ENCODE measurements at places on chromosomes 3 and 15. TPM values are rescaled to one million over a fixed set of nuclear protein-coding genes. Genes with fewer than 3 reads are reported as not detected.

DNA sequence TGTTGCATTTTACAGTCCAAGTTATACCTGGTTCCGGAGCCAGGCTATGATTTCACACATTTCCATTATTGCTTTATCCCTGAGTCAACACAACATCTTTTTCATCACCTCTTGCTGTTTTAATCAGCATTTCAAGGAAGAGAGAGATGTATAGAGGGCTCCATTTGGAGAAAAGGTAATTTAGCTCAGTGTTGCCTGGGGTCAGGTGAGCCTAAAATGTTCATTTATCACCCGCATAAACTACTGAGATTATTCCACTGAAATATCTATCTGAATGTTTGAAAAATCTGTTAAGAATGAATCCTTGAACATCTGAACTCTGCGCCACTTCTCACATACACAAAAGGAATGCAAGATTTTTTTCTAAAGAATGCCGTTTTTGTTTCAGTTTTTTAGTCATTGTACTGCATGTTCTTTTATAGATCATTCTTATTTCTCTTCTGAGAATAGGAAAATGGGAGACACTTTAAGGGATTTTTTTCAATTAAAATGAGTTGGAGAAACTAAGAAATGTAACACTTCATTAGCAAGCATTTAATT lies 51.5 kb upstream of the AGTR1 start:
- DNase-seq, result no peak

- DNase-seq, result no peak
Observed at GRCh38 chr15:90349072-90349471, 3.0 kb upstream of the ZNF774 start.

DNA sequence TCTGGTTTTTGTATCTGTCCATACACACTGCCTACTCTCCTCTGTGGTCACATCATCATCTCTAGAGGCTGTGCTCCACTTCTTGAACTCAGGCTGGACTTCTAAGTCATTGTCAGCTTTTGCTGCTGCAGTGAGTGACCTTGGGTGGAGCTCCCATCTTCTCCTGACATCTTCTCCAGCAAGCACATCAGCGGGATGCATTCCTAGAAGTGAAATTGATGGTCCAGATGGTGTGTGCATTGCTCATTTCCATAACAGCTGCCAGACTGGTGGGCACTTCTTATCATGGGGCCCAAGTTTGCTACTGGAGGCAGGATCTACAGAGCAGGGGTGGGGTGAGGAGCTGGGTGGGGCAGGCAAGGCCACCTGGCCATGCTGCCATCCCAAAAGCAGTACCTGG lies 109.9 kb downstream of the DNAJB8 start:
- DNase-seq, result no peak

GRCh38 chr3:27503526-27503925 lies 19.3 kb upstream of the SLC4A7 start:
- no peak for DNase-seq

- DNase-seq, result no peak
Observed at GRCh38 chr3:28903171-28903601, 377.7 kb upstream of the RBMS3 start.

DNA sequence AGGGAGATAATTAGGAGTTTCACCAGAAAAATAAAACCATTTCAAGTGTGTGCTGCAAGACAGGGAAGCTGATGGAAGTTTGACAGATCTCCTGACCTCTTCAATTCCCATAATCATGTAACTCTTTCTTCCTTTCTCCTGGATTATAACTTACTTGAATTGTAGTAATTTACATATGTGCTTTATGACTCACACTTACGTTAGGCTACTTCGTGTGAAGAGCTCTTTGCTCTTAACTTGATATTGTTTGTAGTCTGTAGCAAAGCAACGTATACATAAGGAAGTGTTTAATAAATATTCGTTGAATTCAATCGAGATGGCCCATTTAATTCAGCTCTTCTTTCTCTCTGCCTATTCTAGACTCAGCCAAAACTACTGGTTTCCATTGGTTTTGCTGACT lies 23.5 kb downstream of the ROBO2 start:
- DNase-seq, result no peak

DNA sequence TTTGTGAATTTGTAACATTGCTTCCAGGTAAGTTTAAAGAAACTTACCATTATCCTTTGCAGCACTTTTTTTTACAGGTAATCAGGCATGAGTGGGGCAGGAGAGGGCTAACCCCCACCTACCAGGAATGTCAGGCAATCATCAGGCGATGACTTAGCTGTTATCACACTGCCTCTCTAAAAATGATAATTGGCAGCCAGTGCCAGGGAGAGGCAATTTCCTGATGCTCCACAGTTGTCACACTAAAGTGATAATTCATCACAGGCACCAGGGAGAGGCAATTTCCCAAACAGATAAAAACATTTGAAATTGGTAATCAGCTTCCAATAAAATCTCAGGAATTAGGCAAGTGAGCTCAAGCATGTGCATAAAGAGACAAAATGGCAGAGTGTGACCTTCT lies 26.3 kb downstream of the NSUN3 start:
- no peak for DNase-seq

- no peak for DNase-seq
Observed at GRCh38 chr3:160616716-160617115, 51.3 kb upstream of the KPNA4 start.

DNA sequence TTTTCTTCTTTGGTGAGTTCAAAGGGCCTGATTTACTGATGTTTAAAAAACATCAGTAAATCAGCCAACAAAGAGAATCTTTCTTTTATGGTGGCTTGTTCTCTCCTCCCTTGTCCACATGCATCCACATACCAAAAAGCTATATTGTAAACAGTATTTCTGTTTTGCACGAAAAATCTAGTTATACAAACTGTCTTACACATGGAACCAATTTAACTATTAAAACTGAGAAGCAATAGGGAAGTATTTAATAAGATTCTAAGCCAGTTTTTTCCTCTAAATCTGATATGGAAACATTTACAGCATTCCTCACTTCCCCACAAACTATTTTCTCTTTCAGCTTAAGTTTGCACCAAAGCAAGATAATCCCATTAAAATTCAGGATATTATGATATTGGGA lies 110.8 kb upstream of the ICE2 start:
- no peak for DNase-seq

- no peak for DNase-seq
Observed at GRCh38 chr3:186212611-186213010, 103.7 kb upstream of the ETV5 start.

Gene PIERCE2
- polyA plus RNA-seq, result 6.6 TPM

Gene CPN2
- polyA plus RNA-seq, result 0.80 TPM

Data from left kidney (tissue), 8 donors.